Anterior cingulate cortex (tissue), 58 donors: ENCODE measurements at places on chromosomes 13 and 19.

DNA sequence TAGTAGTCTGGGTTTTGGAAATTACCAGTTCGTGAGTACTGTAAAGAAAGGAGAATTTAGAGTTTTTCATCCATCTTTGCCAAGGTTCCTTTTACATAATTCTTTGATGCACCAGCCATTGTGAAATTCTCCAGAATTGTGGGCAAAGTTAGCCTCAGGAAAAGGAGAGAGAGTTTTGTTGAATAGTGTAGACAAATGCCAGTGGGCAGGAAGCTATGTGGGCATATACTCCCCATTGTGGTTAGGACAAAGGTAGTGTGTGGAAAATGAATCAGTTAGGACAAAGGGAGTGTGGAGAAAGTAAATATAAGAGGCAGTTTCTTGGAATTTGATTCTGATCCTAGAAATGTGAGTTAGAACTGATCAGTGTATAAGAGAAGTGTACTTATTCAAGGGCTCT, 67.9 kb downstream of the PCCA start:
- no peak for DNase-seq

DNA sequence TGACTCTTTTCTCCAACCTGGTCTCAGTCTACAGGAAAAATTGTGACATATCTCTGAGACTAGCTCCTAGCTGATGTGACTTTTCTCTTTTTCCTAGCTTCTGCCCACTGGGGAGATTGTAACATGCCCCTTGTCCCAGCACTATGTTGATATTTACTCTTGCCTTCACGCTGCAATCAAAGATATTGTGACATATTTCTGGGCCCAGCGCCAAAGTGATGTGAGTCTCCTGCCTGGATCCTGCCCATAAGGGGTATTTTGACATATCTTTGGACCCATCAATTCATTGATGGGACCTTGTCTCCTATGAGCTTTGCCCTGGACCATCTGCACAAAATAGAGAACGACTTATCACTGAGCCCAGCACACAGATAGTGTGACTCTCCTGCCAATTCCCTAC, 41.1 kb downstream of the ZNF729 start:
- DNase-seq, result no peak

DNA sequence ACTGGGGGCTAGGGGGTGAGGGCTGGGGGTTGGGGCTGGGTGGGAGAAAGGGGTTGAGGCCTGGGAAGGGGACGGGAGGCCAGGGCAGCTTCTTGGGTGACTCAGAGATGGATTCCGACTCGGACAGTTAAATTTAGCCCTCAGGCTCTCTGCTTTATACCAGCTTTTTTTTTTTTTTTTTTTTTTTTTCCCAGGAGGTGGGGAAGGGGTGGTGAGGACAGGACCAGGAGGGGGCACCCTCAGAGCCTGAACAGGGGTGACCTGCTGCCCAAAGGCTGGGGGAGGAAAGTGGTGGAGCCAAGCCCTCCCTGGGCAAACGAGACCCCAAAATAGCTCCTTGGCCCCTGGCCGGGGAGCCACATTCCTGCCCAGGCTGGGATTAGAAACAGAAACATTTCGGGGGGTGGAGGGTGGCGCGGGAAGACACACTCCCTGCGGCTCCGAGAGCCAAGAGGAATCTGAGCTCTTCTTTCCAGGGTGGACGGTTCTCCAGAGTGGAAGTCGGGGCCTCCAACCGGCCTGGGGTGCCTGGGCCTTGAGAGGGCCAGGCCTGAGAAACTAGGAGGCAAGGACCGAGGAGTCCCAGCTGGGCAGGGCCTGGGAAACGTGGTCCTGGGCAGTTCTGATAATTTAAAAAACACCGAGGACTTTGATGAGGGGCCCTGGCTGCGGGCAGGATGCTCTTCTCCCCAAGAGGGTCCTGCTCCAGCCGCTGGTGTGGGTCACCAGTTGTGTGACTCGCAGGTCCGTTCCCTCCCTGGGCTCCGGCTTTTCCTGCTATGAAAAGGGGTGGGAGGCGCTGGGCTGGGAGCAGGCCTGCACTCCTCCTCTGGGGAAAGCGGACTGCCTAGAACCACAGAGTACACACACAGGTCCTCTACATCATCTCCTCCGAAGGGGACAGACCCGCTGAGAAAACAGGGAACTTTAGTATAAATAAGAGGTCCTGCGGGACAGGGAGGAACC, 813 bp upstream of the DMPK start:
- no peak for DNase-seq

DNA sequence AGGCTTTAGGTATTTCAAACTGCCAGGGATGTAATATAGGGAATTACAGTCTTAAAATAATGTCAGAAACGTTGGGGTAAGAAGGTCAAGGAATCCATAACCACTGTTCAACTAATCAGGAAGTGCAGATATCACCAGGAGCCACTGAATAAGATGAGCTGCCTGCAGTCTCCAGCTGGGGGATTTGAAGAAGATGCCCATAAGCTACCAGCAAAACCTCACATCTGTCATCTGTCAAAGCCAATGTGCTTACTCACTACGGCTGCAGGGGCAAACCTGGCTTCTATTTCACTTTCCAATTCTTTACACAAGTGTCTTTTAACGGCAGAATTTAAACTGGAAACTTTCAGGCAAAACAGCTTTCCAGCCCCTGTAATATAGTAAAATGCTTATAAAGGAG, 1410.1 kb upstream of the ATXN8OS start:
- no peak for DNase-seq

- no peak for DNase-seq
Observed at GRCh38 chr19:56131651-56132050, 9.4 kb upstream of the ZNF444 start.

GRCh38 chr19:32287811-32288227, 57.6 kb upstream of the ZNF507 start:
- no peak for DNase-seq

GRCh38 chr13:85277748-85278147, 521.5 kb downstream of the SLITRK6 start:
- DNase-seq, result no peak

GRCh38 chr13:92316030-92316429, 910.6 kb upstream of the GPC6 start:
- no peak for DNase-seq

DNA sequence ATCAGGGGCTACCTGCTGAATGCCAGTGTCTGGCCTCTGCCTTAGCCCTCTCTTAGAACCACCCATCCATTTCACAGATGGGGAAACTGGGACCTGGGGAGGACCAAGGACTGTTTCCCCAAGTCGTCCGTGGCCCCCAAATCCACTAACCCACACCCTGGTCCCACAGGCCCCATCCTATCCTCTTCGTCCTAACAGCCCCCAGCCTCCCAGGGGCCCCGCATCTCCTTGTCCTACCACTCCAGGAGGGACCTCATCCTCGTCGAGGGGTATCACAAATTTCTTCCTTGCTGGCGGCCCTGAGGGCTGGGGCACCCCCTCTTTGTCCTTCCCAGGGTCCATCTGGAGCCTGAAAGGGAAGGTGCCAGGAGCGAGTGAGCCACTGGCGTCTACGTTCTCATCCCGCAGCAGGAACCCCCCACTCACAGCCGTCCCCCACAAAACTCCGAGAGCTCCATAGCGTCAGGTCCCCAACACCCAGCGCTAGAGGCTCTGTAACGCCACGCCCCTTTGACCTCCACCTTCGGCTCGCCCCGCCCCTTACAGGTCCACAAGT, 606 bp downstream of the ERCC1 start:
- DNase-seq, result no peak

DNA sequence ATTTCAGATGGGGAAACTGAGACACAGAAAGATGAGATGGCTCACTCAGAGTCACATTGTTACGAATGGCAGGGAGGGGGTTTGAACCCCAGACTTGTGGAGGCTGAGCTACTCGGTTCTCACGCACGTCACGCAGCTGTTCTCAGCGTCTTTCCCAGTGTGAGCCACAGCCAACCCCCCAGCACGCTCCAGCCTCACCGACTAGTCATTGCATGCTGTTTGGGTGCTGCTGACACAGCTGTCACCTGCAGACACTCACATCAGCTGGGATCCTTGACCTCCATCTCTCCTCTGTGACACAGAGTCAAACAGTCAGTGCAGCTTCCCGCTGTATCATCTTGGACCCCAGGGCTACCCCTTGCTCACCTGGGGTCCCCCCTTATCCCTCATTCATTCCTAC, 2.4 kb upstream of the NCAN start:
- DNase-seq, result no peak

- DNase-seq, result peak; percentile 4
Observed at GRCh38 chr13:90867336-90867683, 480.2 kb upstream of the MIR17HG start.

GRCh38 chr13:58879114-58879513, 1247.6 kb downstream of the PCDH17 start:
- DNase-seq, result no peak

DNA sequence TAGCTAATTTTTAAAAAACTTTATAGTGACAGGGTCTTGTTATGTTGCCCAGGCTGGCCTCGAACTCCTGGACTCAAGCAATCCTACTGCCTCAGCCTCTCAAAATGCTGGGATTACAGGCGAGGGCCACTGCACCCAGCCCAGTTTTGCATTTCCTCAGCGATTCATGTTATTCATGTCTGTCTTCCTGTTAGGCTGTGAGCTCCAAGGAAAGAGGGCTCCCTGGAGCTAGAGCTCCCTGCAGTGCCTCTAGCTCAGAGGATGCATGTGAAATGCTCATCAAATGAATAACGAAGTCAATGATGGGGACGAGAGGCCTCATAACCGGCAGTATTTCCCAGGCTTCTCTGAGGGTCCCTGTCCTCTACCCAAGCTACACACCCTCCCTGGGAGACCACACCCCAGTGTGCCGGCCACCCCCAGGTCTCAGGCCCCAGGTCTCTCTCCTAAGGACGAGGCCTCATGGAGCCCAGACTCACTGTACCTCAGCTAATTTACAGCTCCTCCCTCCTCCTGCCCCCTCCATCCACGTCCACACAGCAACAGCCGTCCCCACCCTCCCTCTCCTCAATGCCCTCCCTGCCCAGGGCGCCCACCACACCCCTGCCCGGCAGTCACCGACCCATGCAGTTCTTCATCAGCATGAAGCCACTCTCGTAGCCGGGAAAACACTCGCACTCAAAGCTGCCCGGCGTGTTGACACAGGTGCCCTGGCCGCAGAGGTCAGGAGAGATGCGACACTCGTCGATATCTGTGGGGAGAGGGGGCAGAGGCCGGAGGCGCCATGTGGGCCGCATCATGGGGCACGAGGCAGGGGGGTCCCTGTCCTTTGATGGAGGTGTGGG, 28.5 kb downstream of the FBN3 start:
- no peak for DNase-seq

DNA sequence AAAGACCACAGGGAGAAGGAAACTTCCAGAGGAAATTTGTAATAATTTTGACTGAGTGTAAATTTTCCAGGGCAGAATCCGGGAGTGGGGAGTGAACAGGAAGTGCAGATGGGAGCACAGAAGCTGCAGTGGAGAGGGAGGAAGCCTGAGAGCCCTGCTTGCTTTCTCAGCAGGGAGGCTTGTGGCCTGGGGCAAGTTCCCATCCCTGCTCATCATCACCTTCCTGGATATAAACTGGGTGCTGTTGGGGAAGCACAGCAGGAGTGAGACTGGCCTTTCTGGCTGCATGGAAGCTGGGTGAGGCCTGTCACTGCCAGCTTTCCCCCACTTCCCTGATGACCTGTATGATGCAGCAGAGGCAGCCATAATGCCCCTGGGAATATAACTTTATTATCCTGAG, 532.9 kb downstream of the SLITRK6 start:
- DNase-seq, result no peak

GRCh38 chr13:33017323-33017929, 1.2 kb downstream of the KL start:
- DNase-seq, result no peak

DNA sequence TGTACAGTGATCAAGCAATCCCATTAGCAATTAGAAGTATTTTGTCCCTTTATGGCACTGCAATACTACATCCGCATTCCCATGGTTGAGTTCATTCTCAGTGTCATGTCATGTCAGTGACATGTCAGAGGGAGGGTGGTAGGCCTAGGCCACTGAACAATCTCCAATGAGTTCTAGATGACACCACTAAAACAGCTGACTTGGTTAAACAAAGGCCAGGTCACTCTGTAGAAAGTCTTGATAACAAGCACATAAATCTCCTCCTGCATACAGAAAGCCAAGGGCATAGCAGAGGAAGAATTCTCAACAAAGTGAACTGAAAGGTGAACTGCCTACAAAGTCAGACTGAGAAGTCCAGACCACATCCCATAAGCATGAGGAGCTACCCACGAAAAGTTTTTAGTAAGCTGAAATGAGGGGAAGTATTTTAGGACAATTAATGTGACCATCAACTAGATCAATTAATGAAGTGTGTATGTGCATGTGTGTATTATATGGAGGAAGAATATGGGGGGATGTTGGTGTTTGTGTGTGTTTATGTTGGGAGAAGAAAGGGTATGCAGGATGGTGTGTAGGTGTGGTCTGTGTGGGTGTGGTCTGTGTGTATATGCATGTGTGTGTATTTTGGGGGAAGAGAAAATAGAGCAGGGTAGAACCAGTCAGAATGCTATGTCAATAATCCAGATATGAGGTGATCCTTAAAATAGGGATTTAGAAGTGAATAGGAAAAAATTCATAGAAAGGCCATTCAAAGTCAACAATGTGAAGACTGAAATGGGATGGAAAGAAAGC, 67.7 kb downstream of the TBC1D4 start:
- no peak for DNase-seq
